Naive thymus-derived CD4-positive, alpha-beta T cell (primary cell): ENCODE measurements at places on chromosomes 1 and 21. TPM values are rescaled to one million over a fixed set of nuclear protein-coding genes. Genes with fewer than 3 reads are reported as not detected.

- H3K4me3 ChIP-seq: peak overlapping the region; percentile 47
- DNase-seq: no peak
- no peaks in the 10 kb centered on the region for H3K27me3 ChIP-seq
- peaks cover 4% of the 10 kb centered on the region for H3K4me1 ChIP-seq
- no peaks in the 10 kb centered on the region for H3K36me3 ChIP-seq
Measured at GRCh38 chr1:1116701-1117468, 996 bp upstream of the C1orf159 start.

DNA sequence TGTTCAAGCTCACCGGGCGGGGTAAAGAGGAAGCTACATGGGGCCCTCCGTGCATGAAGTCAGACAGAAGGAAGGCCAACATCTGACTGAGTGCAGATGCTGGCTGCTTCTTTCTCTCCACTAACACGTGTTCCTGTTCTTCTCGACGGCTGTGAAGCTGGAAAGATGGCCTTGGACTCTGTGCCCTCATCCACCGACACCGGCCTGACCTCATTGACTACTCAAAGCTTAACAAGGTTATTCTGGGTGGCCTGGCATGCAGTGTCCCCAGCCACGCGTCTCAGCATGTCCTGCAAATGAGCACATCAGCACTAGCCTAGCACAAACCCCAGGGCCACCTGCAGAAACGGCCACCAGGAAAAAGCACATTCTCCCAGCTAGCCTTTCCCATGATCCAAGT is 41.2 kb downstream of the ACTN2 start:
- no peaks in the 10 kb centered on the region for H3K36me3 ChIP-seq
- no peak overlapping the region for H3K4me3 ChIP-seq
- H3K27ac ChIP-seq: no peak overlapping the region
- no peak for DNase-seq

DNA sequence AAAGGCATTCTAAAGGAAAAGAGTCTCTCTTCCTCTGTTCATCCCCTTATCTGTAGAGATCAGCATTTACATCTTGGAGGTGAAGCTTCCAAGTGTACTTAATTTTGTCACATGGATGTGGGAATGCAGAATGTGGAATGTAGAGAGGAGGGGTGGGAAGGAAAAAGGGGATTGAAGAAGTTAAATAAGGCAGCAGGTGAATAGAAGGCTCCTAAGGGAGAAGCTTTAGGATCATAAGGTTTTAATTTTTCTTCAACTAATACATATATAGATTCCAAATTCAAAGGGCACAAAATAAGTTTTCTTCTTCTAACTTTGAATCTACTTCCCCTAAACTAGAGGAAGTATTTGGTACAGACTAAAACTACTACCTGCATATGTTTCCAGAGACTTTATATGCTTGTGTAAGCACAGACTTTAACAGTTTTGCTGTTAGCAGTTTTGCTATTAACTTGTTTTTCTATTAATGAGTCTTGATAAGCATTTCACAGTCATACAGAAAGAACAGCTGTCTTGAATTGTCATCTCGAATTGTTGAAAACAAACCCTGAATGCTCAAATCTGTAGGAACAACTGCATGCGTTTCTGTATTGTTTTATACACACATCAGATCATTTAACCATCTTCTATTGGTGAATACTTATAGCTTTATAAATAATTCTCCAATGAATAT is 12.7 kb downstream of the TENT5C start:
- no peaks in the 10 kb centered on the region for H3K27me3 ChIP-seq
- peaks cover 8% of the 10 kb centered on the region for H3K4me1 ChIP-seq
- no peak for DNase-seq
- no peak overlapping the region for H3K27ac ChIP-seq

The RAB13 gene
- 0.45 TPM for total RNA-seq

The RPTN gene
- total RNA-seq: not detected

- H3K27ac ChIP-seq: no peak overlapping the region
- DNase-seq: no peak
- H3K27me3 ChIP-seq: no peaks in the 10 kb centered on the region
- no peak overlapping the region for H3K4me3 ChIP-seq
- no peaks in the 10 kb centered on the region for H3K36me3 ChIP-seq
Measured at GRCh38 chr1:81584398-81584797, 216.3 kb upstream of the ADGRL2 start.

DNA sequence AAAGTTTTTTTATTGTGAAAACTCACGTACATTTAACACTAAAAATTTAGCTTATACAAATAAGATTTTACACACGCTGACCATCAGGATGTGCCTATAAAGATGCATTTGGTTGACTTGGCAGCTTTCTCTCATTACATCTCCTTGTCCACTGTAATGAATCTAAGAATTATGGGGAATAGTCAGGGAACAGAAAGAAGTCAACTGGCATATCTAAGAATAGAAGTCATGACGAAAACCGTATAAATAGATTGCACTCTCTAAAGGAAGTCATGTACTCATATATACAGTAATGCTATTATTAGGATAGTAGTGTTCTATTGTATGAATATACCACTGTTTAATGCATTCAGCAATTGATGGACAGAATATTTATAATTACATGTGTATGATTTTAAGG is 575.8 kb upstream of the B3GALT2 start:
- DNase-seq: no peak
- no peaks in the 10 kb centered on the region for H3K4me1 ChIP-seq
- H3K27me3 ChIP-seq: no peaks in the 10 kb centered on the region
- no peaks in the 10 kb centered on the region for H3K36me3 ChIP-seq

GRCh38 chr1:9859281-9860014 is 35.7 kb upstream of the CLSTN1 start:
- no peak overlapping the region for H3K27ac ChIP-seq
- no peak overlapping the region for H3K4me3 ChIP-seq
- no peaks in the 10 kb centered on the region for H3K4me1 ChIP-seq

GRCh38 chr1:247467129-247467528 is 9.2 kb upstream of the OR2B11 start:
- DNase-seq: no peak
- H3K36me3 ChIP-seq: no peaks in the 10 kb centered on the region
- H3K27me3 ChIP-seq: no peaks in the 10 kb centered on the region
- H3K4me3 ChIP-seq: no peak overlapping the region

DNA sequence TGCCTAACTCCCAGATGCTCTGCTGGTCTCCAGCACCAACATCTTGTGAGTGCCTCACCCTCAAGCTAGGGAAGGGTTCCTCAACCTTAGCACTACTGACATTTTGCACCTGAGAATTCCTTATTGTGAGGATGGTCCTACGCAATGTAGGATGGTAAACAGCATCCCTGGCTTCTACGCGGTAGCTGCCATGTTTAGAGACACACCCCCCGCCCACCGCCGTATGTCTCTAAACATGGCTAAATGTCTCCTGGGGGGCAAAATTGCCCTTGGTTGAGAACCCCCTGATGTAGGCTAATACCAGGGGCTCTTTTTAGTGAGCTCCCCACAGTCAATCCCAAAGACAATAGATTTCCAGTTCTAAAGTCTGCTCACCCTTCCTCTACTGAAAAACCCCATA is 2.5 kb upstream of the MAP7D1 start:
- H3K4me1 ChIP-seq: peaks cover 53% of the 10 kb centered on the region
- no peak for DNase-seq
- H3K4me3 ChIP-seq: no peak overlapping the region
- no peaks in the 10 kb centered on the region for H3K27me3 ChIP-seq
- peak overlapping the region; percentile 91 for H3K27ac ChIP-seq

The COL16A1 gene
- total RNA-seq: not detected

GRCh38 chr1:212595787-212596714 is 12.5 kb upstream of the ATF3 start:
- H3K27me3 ChIP-seq: no peaks in the 10 kb centered on the region
- peaks cover 8% of the 10 kb centered on the region for H3K4me1 ChIP-seq

DNA sequence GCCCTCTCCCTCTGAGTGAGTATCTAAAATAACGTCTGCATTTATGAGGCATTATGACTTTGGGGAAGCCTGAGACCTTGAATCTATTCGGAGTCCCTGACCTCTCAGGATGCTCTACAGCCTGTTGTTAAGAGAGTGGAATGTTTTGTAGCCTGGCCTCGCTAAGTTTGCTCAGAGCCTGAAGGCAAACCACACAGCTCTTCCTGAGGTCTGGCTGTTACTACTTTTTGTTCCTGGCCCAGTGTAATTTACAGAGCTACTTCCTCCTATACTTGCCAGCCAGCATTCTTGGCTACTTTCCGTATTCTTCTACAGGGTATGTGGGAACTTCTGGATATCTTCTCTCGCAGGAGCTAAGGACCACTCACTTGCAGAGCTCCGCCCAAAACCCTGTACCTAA is 3.6 kb upstream of the ZMYM4 start:
- peaks cover 13% of the 10 kb centered on the region for H3K4me1 ChIP-seq
- no peak for DNase-seq
- H3K36me3 ChIP-seq: no peaks in the 10 kb centered on the region
- H3K4me3 ChIP-seq: no peak overlapping the region

- H3K27ac ChIP-seq: no peak overlapping the region
- no peak overlapping the region for H3K4me3 ChIP-seq
- no peaks in the 10 kb centered on the region for H3K4me1 ChIP-seq
- no peak for DNase-seq
Measured at GRCh38 chr21:45299864-45300785, 12.4 kb upstream of the POFUT2 start.

- no peak overlapping the region for H3K4me3 ChIP-seq
- no peaks in the 10 kb centered on the region for H3K36me3 ChIP-seq
- H3K27me3 ChIP-seq: no peaks in the 10 kb centered on the region
- DNase-seq: no peak
- H3K27ac ChIP-seq: no peak overlapping the region
- H3K4me1 ChIP-seq: no peaks in the 10 kb centered on the region
Measured at GRCh38 chr1:15282810-15283474, 35.9 kb downstream of the FHAD1 start.

The IL19 gene
- total RNA-seq: not detected in 2 replicates

GRCh38 chr1:196660852-196661251 is 9.0 kb downstream of the CFH start:
- no peak overlapping the region for H3K27ac ChIP-seq
- no peaks in the 10 kb centered on the region for H3K27me3 ChIP-seq
- H3K4me1 ChIP-seq: no peaks in the 10 kb centered on the region
- H3K4me3 ChIP-seq: no peak overlapping the region

- no peaks in the 10 kb centered on the region for H3K27me3 ChIP-seq
- H3K27ac ChIP-seq: peak overlapping the region; percentile 63
- H3K36me3 ChIP-seq: peaks cover 53% of the 10 kb centered on the region
- DNase-seq: no peak
Measured at GRCh38 chr1:154338875-154339274, 13.6 kb downstream of the ATP8B2 start.

The LRRC53 gene
- total RNA-seq: not detected

The CCDC185 gene
- total RNA-seq: not detected
